Activated CD8-positive, alpha-beta memory T cell treated with anti-CD3 and anti-CD28 coated beads, Interleukin-2, amount 50 U/mL, for 48 hours (primary cell): ENCODE measurements at places on chromosomes 3 and 15.

DNA sequence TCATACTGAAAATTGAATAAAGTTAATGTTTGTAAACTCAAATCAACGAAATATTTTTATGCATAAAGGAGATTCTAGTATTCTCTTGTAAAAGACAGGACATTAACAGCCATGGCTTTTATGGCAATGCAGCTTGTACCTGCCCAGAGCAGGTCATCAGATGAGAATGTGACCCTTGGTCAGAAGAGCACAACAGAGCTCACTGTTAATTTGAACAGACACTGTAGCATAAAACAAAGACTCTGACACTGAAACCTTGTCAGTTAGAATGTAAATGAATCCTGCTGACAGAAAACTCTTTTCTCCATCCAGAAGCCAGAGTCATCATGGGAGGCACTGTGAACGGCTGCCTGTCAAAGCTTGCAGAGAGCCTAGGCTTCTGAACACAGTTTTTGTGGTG is 410.6 kb downstream of the RAP2B start:
- DNase-seq = no peak

DNA sequence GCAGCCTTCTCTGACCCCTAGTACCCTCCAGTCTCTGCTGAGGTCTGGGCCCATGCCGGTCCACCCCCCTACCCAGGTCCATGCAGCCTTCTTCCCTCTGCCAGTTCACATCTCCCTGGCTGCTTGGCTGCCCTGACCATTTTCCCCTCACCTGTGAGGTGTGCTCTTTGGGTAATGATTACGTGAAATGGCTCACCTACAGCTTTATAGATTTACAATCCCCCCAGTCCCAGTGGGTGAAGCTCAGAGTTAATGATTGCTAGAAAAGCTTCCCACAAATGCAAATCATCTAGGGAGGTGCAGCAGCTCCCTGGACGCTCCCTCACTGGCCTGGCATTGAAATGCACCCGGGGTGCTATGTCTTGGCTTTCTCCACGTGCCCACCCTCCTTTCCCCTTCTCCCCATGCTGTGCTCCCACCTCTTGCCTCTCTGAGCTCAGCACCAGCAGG is 18.7 kb downstream of the PAQR5 start:
- no peak for DNase-seq

GRCh38 chr15:74807282-74807681 is 5.4 kb upstream of the LMAN1L start:
- DNase-seq = no peak

DNA sequence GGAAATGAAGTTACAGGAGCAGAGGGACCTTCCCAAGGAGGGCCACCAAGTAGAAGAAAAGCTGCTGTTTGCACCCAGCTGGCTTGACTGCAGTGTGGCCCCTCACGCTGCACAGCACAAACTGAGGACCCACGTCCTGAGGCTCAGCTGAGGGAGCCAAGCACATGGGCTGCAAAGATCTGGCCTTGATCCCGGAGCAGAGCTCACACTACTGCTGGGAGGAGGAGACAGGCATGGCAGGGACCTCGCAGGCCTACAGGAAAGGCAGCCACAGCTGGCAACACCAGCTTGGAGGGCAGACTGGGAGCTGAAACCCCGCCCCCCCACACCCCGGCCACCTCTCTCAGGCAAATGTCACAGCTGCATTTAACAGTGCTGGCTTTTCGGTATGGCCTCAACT is 39.7 kb downstream of the KLHL25 start:
- DNase-seq = no peak

DNA sequence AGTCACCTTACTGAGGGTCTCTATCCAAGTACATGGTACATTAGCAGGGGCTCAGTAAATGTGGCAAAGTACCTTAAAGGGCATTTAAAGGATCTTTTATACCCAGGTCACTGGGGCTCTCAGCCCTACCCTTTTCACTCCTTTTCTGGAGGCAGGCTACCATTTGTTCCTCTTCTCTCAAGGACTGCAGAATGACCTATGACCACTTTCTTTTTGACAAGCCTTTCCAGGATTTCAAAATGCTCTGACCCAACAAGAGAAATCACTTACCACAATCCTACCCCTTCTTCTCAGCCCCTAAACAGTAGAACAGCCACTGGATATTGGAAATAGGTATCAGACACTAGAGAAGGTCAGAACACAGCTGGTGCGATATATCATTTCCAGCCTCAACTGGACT is 221.8 kb upstream of the TPRG1 start:
- DNase-seq = no peak

- no peak for DNase-seq
Observed at GRCh38 chr3:160686955-160687535, 10.1 kb downstream of the ARL14 start.

DNA sequence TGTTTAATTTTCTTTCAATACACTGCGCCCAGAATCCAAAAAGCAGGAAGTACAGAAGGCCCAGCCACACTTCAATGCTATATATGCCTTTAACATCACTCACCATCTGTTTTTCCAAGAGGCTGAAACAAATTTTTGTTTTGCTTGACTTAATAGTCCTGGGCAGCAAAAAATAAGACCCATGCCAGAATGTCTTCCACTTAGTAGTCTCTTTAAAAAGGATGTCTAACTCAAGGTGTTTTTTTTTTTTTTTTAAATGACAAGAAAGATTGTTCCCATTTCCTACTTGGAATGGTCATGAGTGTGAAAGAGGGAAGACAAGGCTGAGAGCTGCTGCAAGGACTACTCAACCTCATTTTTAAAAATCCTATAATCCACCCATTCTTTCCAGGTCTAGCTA is 590.3 kb upstream of the SGO1 start:
- DNase-seq = no peak

DNA sequence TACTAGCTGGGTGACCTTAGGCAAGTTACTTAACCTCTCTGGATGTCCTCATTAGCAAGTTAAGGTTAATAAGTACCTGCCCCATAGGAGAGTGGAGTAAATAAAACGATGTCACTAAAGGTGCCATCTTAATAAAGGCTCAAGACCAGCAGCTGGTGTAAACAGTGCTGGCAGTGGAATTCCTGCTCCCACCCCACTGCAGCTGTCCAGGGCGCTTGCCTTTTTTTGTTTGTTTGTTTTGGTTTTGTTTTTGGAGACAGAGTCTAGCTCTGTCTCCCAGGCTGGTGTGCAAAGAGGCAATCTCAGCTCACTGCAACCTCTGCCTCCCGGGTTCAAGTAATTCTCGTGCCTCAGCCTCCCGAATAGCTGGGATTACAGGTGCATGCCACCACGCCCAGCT is 28.9 kb downstream of the IDH3A start:
- DNase-seq = no peak

GRCh38 chr15:84904419-84904818 is 20.0 kb downstream of the SLC28A1 start:
- no peak for DNase-seq

GRCh38 chr15:33675246-33675645 is 293.1 kb upstream of the CHRM5 start:
- no peak for DNase-seq

- DNase-seq = peak; percentile 75
Observed at GRCh38 chr15:77821188-77821958, 188.7 kb upstream of the LINGO1 start.

DNA sequence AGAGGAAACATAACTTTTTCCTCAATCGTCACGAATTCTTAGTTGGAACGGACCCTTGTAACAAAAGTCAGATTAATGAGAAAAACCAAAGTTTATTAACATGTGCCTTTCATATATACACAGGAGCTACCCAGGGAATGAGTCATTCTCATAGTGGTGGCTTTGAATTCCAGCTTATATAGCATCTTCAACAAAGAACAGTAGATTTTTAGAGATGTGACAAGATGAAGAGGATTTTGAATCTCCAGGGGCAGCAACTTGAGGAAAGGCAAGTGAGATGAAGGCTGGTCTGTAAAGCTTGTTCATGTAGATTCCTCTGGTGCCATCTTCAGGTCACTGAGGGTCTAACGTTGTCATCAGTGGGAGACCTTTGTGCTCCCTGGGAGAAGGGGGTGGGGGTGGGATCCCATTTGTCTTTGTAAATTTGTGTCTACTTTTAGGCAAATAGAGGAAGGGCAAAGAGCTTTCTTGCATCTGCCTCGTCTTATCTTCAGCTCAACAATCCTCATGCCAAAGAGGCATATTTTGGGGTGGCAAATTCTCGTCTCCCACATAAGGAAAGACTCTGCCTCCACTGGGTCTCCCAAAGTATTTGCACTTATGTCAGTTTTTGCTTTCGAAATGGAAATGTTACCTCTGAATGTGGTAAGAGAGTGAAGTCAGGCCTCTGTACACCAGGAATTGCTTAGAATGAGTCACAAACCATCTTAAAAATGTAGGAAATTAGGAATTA is 29.5 kb downstream of the CLEC3B start:
- no peak for DNase-seq

- no peak for DNase-seq
Observed at GRCh38 chr3:78427303-78427702, 1340.5 kb downstream of the ROBO1 start.

- DNase-seq = peak; percentile 52
Observed at GRCh38 chr3:56467801-56468183, 475 bp downstream of the ERC2 start.

- DNase-seq = no peak
Observed at GRCh38 chr3:167480748-167481147, 6.9 kb upstream of the SERPINI2 start.

- DNase-seq = peak; percentile 65
Observed at GRCh38 chr3:149808209-149808829, 4.7 kb upstream of the RNF13 start.

DNA sequence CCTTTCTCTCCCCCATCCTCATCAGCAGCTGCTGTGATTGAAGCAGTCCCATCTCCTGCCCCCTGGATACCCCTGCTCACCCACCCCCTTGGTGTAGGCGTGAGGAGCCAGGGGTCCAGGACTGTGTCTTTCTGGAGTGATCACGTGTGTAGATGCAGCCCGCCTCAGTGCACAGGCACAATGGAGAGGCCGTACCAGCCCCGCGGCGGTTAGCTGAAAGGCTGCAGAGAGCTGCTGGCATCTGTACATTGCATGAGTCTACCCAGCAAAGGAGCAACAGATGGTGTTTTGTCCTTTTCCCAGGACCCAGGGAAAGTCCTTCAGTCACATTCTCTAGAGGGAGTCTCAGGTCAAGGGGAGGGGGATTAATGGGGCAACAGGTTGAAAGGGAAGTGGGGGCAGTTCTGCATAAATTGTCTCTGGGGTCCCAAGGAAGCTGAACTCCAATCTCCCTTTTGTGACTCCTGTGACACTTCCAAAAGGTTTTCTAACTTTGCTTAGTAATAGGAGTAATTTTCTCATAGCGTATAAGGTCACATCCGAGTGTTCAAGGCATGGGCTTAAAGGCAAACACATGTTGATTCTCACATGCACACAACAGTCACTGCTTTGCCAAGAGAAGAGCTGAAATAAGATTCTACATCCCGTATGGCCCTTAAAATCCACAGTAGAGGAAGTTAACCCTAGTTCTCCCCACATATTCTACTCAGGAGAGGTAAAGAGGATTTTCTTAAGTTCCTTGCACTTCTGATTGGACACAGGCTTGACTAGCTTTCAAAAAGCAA is 7.1 kb downstream of the CSPG5 start:
- no peak for DNase-seq

DNA sequence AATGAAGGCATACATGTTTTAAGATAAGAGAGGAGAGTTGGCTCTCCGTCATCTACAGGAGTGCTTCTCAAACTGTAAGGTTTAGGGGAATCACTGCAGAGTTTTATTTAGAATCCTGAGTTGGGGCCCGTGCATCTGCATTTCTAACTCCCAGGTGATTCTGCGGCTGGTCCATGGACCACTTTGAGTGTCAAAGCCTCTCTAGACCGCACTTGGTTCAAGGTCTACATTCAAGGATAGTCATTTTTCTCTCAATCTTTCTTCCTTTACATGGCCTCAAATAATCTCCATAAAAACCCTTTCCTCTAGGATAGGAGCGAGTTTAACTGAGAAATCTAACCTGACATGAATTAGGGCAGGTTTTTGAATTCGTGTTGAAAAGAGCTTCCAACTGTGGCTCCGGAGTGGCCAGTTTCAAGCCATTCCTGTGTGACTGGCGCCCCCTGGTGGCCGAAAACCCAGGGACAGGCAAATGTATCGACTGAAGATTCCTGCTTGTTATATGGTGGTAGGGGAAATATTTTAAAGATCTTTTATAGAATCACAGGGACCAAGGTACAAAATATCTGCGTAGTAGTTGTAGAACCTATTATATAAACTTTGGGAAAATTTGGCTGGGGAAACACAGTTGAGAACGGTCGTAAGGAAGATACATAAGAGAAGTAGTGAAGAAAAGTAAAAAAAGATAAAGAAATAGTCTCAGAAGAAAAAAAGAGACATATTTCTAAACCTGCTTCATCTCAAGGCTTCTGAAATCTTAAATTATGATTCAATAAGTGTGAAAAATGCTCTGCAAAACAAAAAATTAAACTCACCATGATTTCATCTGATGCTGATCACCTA is 11.9 kb downstream of the GABRR3 start:
- peak; percentile 100 for DNase-seq

GRCh38 chr3:125585595-125586223 is 9.6 kb downstream of the OSBPL11 start:
- no peak for DNase-seq

DNA sequence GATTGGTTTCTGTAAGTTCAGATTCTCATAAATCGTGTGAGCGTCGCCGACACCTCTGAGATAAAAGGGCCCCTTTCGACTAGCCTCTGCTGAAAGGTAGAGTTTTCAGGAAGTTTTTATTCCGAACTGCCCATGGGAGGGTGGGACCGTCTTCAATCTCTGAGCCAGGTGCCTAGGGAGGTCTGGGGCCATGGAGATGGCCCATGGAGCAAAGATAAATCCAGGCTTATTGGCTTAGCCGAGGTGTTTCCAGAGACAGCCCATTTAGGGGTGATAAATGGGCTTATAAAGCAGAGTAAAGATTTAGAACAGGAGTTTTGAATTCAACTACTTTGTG is 442 bp downstream of the QTRT2 start:
- no peak for DNase-seq

GRCh38 chr3:72299321-72299802 is 514.4 kb upstream of the PROK2 start:
- DNase-seq = no peak

DNA sequence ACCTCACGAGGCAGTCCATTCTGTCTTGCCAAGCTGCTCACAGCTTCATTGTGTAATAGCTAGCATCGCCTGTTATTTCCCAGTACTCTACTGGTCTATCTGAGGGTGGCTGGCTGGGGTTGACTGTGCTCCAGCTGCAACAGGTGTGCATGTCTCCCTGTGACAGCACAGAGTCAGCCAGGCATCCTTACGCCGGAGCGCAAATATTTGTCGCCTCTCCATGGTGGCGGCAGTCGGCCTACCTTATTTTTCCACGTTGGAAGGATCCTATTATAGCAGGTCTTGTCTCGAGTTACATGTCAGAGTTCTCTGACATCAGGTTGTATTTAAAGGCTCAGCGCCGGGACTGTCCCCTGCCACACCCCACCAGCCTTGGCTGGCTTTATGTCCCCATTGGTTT is 307.1 kb downstream of the TLE3 start:
- no peak for DNase-seq

GRCh38 chr3:122560680-122561079 is 3.4 kb downstream of the PARP9 start:
- no peak for DNase-seq

GRCh38 chr15:25525741-25526140 is 86.9 kb upstream of the UBE3A start:
- no peak for DNase-seq
